Activated CD8-positive, alpha-beta memory T cell treated with anti-CD3 and anti-CD28 coated beads, Interleukin-2, amount 50 U/mL, for 4 hours (primary cell): ENCODE measurements at places on chromosomes 5 and 9.

DNA sequence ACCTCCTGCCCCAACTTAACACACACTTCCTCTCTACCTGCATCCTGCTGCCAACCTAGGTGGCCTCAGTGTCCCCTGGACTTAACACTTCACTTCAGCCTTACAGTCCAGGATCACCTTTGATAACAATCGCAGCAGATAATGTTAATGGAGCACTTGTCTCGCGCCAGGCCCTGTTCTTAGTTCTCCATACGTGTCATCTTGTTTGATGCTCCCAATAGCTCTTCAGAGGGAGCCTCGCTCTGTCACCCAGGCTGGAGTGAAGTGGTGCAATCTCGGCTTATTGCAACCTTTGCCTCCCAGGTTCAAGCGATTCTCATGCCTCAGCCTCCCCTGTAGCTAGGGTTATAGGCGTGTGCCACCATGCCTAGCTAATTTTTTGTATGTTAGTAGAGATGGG lies 62.7 kb upstream of the SHB start:
- no peak for DNase-seq

DNA sequence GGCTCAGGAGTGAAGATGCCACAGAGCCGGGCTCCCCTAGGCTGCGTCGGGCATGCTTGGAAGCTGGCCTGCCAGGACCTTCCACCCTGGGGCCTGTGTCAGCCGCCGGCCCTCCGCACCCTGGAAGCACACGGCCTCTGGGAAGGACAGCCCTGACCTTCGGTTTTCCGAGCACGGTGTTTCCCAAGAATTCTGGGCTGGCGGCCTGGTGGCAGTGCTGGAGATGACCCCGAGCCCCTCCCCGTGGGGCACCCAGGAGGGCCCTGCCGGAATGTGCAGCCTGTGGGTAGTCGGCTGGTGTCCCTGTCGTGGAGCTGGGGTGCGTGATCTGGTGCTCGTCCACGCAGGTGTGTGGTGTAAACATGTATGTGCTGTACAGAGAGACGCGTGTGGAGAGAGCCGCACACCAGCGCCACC lies 113.1 kb downstream of the RXRA start:
- DNase-seq = no peak

DNA sequence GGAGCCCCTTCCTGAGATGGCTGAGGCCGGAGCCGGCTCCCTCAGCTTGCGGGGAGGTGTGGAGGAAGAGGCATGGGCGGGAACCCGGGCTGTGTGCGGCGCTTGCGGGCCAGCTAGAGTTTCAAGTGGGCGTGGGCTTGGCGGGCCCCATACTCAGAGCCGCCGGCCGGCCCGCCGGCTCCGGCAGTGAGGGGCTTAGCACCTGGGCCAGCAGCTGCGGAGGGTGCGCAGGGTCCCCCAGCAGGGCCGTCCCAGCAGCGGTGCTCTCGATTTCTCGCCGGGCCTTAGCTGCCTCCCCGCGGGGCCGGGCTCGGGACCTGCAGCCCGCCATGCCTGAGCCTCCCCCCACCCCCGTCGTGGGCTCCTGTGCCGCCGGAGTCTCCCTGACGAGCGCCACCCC lies 67.9 kb upstream of the SLC28A3 start:
- no peak for DNase-seq

DNA sequence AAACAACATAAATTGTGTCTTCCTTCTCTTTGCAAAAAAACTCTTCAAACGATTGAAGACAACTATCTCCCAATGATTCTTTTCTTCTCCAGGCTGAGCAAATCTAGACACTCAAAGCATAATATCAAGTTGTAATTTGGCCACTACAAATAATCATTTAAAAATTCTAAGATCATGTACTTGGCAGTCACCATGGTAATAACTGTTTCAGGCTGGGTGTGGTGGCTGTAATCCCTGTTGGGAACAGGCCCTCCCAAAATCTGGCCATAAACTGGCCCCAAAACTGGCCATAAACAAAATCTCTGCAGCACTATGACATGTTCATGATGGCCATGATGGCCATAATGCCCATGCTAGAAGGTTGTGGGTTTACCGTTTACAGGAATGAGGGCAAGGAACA lies 52.0 kb downstream of the PJA2 start:
- no peak for DNase-seq

DNA sequence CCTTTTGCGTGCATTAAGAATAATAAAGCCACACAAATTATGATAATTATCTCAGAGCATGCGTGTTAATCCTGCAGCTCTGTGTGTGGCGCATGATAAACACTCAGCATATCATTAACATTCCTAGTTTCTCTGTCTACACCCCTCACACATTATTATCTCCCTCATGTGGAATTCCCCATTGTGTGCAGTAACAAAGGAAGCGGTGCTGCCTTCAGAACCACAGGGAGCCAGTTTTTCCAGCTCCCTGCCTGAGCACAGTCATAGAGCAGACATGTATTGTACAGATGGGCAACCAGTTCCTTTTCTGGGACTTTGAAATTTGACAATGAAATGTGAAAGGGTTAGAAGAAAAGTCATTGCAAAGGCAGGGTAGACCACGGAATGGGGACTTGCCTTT lies 1365.5 kb upstream of the CDH9 start:
- no peak for DNase-seq

GRCh38 chr5:74257060-74257527 lies 383.4 kb downstream of the ENC1 start:
- DNase-seq = no peak

DNA sequence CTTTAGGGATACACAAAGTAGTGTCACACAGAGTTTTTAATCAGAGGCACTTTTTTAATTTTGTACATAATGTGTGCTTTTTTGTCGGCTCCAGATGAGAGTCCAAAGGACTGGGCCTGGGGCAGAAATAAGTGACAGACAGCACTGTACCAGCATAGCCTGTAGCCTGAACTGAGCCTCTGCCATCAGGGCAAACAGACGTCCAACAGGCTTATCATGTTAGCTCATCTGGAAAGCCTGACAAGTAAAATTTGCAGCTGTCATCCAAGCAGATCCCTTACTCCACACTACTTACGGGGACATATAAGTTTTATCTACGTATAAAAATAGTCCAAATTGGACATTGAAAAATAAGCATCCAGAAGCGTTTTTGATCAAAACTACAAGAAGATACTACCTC lies 233.1 kb upstream of the GAS1 start:
- no peak for DNase-seq

- DNase-seq = no peak
These were observed 2.2 kb downstream of the TMEM141 start for GRCh38 chr9:136793086-136793946.

DNA sequence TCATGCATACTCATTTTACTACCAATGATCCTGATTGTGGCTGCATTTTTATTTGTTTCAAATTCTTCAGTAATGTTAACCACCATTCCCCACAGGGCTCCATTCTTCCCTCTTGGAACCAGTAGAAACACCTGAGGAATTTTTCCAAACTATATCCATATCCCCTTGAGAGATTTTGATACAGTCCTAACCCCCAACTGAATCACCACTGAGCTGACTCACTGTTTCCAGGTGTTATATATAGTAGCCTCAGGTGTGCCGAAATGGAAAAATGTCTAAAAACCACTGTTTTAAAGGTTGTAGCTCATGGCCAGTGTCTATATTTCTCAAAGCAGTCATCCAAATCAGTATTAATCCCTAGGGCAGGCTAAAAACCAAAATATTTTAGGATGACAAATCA lies 85.2 kb downstream of the MRPS27 start:
- no peak for DNase-seq

- DNase-seq = no peak
These were observed 8.4 kb upstream of the OSMR start for GRCh38 chr5:38837416-38837815.

GRCh38 chr9:72351538-72352453 lies 13.2 kb downstream of the ZFAND5 start:
- no peak for DNase-seq

DNA sequence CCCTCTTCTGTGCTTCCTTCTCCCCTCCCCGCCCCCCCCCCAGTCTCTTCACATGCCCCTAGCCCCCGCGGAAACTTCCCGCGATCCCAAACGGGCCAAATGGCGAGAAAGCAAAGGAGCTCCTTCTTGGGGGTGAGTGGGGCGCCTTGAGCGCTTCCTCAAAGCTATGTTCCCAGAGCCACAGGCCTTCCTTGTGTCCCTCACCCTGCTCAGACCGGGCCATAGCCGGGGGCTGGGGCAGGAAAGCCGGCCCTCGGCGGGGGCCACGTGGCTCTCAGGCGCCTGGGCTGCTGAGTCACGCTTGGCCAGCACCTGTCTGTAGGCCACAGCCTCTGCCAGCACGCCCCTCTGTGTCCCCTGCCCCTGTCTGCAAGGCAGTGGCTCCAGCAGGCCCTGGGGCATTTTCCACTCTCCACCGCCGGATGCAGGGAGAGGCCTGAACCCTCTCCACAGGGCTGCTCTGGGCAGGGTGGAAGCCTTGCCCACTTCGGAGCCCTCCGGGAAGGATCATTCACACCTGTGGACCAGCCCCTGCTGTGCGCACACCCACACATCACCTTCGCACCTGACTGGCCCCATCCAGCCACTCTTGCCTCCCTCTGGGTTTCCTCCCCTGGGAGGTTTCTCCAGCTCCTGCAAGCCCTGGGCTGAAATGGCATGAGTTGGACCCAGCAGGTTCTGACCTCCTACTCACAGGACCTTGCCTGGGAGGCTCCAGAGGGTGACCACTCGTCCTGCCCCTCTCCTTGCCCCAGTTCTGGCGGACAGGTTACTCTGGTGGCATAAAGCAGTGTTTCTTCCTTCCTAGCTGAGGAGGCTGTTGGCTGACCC lies 1.2 kb upstream of the SQSTM1 start:
- DNase-seq = no peak
